ENCODE measurements at places on chromosomes 12 and 14. TPM values are rescaled to one million over a fixed set of nuclear protein-coding genes. Genes with fewer than 3 reads are reported as not detected.

LMO3 gene
- polyA plus RNA-seq, result 2.4 TPM

RD3L gene
- 0.14 TPM for polyA plus RNA-seq

ADAM20 gene
- polyA plus RNA-seq, result 0.11 TPM

NTN4 gene
- 114 TPM for polyA plus RNA-seq

C14orf180 gene
- polyA plus RNA-seq, result 0.11 TPM

ALG10B gene
- 12.9 TPM for polyA plus RNA-seq

CLEC1B gene
- polyA plus RNA-seq, result 2.9 TPM

GTF2H3 gene
- polyA plus RNA-seq, result 36.4 TPM

POTEM gene
- polyA plus RNA-seq, result not detected

SLC11A2 gene
- polyA plus RNA-seq, result 46.9 TPM

FAIM2 gene
- polyA plus RNA-seq, result 2.8 TPM

P2RX7 gene
- polyA plus RNA-seq, result 0.69 TPM

TTC6 gene
- polyA plus RNA-seq, result 0.17 TPM

NXPH4 gene
- polyA plus RNA-seq, result 2.5 TPM

HOXC12 gene
- not detected for polyA plus RNA-seq

CDK2 gene
- polyA plus RNA-seq, result 56.8 TPM

PRKD1 gene
- polyA plus RNA-seq, result 31.3 TPM

ZNF140 gene
- polyA plus RNA-seq, result 38.8 TPM

Measured in right renal cortex interstitium (tissue), 3 donors.